ENCODE measurements at places on chromosomes 12 and 14.

- DNase-seq: no peak
Observed at GRCh38 chr12:100138048-100138802, 4.4 kb downstream of the BLTP3B start.

DNA sequence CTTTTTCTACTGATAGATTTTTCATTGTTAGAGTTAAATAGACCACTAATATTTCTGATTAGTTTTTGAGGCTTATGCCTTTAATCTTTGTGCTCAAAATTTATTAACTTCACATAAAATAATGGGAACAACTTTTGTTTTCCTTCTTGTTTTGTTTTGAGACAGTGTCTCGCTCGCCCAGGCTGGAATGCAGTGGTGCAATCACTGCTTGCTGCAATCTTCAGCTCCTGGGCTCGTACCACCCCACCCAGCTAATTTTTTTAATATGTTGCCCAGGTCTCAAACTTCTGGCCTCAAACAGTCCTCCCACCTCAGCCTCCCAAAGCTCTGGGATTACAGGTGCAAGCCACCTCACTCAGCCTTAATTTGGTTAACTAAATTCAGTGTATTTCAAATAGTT lies 16.8 kb downstream of the SCFD1 start:
- no peak for DNase-seq

- no peak for DNase-seq
Observed at GRCh38 chr12:18797604-18798003, 59.7 kb downstream of the CAPZA3 start.

DNA sequence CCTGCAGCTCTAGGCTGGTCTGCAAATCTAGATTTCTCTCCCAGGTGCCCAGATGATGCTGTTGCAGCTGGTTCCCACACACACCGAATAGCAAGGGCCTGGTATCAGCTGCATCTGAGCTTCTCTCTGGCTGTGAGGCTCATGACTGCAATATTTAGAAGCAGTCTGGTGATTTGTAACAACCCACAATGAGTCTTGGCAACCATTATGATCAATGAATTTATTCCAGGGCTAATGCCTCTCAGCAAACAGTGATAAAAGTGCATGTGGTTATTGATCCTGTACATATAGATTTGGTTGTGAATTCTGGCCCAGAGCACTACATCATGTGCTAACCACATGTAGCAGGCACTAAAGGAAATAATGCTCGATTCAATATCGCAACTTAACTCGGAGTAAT lies 114.3 kb downstream of the ASCL4 start:
- no peak for DNase-seq

- no peak for DNase-seq
Observed at GRCh38 chr12:123286652-123287373, 15.2 kb upstream of the CDK2AP1 start.

GRCh38 chr12:106074361-106074705 lies 64.4 kb downstream of the NUAK1 start:
- no peak for DNase-seq

DNA sequence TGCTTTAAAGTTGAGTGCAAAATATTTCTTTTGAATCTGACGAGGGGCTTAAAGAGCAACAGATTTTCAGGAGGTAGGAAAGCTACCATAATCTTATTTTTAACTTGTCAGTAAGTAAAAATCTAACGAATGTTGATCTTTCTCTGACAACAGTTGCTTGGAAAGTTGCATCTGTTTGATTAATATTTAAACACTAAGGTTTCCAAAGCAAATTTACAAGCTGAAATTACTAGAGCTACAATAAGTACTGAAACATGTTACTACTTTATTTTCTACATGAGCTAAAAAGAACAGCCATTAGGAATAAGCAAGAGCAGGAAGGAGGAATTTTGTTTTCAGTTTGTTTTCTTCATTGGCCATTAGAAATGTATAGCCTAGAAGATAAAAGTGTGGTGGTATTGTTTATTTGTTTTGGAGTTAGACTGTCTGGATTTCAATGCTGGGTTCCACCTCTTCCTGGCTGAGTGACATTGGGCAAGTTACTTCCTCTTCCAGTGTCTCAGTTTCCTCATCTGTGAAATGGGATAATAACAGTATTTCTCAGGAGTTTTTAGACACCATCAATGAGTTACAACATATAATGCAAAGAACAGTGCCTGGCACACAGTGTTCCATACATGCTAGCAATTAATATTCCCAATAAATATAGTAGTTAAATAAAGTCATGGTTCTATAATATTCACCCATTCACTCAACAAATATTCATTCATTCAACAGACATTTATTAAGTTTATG lies 87.9 kb upstream of the FLRT2 start:
- DNase-seq: no peak

DNA sequence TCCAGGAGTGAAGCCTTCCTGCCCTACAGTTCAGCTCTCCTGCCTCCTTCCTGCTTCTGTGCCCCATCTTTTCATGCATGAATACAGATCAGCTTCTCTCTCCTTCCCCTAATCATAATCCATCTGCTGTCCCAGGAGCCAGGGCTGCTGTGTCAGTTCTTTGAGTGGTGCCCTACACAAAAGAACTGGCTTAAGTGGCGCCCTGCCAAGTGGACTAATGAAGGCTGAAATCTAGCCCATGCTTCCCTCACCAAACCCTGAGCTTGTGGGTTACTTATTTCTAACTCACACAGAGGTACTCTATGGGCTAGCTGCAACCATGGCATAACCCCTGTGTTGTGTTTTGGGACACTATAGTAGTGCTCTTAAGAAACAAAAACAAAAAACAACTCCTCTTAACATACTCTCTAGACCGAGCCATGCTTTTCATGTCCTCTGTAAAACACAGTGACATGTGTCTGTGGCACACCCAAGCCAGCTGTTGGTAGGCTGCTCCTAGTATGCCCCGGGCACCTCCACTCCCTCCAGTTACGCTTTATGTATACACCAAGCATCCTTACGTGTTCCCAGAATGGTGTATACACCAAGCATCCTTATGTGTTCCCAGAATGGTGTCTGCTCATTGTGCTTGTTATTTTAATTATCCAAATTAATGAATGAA lies 19.3 kb upstream of the ETV6 start:
- DNase-seq: peak; percentile 66

DNA sequence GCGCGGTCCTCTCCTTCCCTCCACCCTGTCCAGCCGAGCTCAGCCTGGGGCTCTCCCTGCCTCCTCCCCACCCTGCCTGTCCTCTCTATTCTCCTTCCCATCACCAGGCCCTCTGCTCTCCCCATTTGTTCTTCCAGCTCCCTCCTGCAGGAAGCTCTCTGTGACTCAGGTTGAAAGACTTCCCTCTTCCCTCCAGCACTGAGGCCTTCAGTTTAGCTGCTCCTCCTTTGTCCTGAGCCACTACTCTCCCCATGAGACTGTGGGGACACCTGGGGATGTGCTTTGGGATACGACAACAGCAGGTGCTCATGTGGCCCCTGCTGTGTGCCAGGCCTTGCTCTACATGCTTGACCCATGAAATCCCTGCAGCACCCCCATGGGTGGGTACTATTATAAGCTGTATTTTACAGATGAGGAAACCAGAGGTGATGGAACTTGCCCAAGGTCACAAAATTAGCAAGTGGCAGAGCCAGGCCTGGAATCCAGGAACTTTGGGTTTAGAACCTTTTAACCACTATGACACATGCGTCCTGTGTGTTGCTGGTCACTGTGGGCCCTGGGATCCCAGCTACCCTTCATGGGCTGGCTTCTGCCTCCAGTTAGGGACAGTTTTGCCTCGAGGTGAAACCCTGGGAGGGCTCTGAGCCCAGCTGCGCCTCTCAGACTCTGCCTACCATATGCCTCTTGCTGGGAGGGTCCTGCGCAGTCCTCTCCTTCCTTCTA lies 5.5 kb downstream of the KRT80 start:
- no peak for DNase-seq

- no peak for DNase-seq
Observed at GRCh38 chr14:102593825-102594137, 1.3 kb downstream of the RCOR1 start.

- DNase-seq: no peak
Observed at GRCh38 chr14:49977126-49977841, 84.4 kb downstream of the ARF6 start.

GRCh38 chr12:131357920-131358319 lies 353.0 kb upstream of the SFSWAP start:
- DNase-seq: no peak

GRCh38 chr12:54216797-54217661 lies 28.2 kb upstream of the SMUG1 start:
- DNase-seq: peak; percentile 98

DNA sequence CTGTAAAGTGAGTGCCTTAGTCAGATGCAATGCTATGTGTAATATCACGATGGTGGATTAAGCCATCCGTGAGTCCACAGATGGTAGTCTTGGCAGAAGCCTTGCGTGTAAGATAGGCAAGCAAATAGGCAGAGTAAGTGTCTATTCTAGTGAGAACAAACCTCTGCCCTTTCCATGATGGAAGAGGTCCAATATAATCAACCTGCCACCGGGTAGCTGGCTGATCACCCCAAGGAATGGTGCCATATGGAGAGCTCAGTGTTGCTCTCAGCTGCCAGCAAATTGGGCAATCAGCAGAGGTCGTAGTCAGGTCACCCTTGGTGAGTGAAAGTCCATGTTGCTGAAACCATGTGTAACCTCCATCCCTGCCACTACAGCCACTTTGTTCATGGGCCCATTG lies 371.2 kb upstream of the LRFN5 start:
- DNase-seq: no peak

DNA sequence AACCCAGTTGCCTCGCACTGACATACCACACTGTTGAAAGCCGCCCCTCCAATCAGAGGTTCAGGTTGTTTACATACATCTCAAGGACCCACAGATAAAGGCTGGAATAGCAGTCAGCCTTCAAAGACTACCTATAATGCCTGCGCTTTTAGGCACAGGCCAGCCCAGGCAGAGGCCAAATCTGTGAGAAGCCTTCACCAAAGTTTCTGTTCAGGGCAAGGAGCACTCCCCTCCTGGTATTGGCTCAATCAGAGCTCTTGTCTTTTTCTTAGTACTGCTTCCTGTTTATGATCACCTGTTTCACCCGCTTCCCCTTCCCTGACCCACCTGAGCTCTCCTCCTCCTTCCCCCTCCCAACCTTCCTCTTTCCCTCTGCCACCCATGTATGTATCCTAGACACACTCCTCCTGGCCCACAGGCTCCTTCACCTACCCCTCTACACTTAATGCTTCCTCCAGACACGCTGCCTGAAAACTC lies 34.8 kb downstream of the DUSP16 start:
- DNase-seq: no peak

DNA sequence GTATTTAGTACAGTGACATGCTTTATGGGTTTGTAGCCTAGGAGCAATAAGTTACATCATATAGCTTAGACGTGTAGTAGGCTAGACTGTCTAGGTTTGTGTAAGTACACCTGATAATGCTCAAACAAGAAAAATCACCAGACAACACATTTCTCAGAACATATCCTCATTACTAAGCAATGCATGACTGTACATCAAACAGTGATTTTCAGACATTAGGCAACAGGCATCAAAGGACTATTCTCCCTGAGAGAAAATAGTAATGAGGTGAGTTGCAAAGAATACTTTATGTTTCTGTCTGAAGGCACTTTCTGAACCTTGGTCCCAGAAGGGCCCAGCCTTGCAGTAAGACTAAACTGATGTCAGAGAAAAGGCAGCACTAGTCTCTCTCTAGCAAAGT lies 48.4 kb upstream of the SYT10 start:
- DNase-seq: no peak

- no peak for DNase-seq
Observed at GRCh38 chr14:61972711-61973110, 210.5 kb downstream of the SNAPC1 start.

GRCh38 chr12:57899010-57899662 lies 42.2 kb upstream of the ATP23 start:
- peak; percentile 38 for DNase-seq

- no peak for DNase-seq
Observed at GRCh38 chr12:122413516-122414404, 8.7 kb downstream of the CLIP1 start.

- DNase-seq: no peak
Observed at GRCh38 chr14:37791384-37792036, 196.1 kb downstream of the TTC6 start.

GRCh38 chr14:89041257-89041582 lies 216.8 kb downstream of the TTC8 start:
- DNase-seq: peak; percentile 77

- no peak for DNase-seq
Observed at GRCh38 chr12:112540021-112540420, 121.3 kb downstream of the PTPN11 start.

- no peak for DNase-seq
Observed at GRCh38 chr14:65359503-65359902, 53.0 kb upstream of the FUT8 start.

DNA sequence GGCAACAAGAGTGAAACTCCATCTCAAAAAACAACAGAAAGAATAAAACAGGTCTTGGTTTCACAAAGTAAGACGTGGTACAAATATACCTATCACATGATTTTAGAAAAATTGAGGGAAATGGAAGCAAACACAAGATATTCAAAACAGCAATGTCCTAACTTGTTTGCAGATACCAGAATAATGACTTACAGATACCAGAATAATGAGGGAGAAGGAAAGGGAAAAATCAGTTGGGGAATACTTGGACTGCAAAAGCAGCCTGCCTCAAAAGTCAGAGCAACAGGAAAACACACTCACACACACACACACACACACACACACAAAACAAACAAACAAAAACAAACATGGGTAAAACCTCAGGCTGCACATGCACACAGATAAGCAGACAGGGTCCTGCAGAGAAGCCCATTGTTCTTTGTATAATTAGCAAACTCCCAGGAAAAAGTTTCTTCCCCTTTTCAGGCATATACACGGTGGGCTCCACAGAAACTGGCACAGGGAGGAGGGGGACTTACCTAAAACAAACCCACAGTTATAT lies 65.7 kb upstream of the CAPRIN2 start:
- DNase-seq: no peak

- no peak for DNase-seq
Observed at GRCh38 chr12:55636853-55637252, at the start of gene OR10P1. Gene OR10P1 (plus strand): TSS chr12:55636892. CDS start chr12:55636892, 0 bp downstream.

DNA sequence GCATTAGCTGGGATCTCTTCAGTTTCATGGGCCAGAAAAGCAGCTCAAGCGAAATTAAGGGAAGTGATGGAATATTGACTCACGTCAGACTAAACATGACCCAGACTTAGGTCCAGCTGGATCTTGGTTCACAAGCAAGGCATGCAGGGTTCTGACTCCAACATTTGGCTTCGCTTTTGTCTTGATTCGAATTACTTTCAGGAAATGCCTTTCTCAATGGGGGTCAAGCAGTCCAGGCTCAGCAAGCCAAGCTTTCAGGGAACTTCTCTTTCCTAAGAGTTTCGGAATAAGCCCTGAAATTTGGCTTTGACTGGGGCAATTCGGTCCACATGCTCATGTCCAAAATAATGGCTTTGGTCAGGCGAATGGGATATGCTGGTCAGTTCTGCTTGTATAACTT lies 678.7 kb upstream of the TMEM132C start:
- DNase-seq: no peak

GRCh38 chr12:54398995-54399793 lies 14.7 kb upstream of the ZNF385A start:
- peak; percentile 79 for DNase-seq
